ENCODE measurements at places on chromosomes 12 and 14.

- no peak for DNase-seq
Measured at GRCh38 chr12:23055004-23055403, 430.0 kb downstream of the ETNK1 start.

GRCh38 chr12:89345830-89346740 is 6.2 kb downstream of the DUSP6 start:
- no peak for DNase-seq

DNA sequence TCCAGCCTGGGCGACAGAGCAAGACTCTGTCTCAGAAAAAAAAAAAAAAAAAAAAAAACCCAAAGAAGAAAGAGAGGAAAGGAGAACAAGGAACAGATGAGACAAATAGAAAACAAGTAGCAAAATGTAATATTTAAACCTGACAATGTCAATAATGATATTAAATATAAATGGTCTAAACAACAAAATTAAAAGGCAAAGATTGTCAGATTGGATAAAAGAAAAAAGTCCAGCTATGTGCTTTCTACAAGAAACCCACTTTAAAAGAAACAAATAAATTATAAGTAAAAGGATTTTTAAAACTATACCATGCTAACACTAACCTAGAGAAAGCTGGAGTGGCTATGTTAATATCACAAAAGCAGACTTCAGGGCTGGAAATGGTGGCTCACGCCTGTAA is 29.7 kb upstream of the APOF start:
- no peak for DNase-seq

DNA sequence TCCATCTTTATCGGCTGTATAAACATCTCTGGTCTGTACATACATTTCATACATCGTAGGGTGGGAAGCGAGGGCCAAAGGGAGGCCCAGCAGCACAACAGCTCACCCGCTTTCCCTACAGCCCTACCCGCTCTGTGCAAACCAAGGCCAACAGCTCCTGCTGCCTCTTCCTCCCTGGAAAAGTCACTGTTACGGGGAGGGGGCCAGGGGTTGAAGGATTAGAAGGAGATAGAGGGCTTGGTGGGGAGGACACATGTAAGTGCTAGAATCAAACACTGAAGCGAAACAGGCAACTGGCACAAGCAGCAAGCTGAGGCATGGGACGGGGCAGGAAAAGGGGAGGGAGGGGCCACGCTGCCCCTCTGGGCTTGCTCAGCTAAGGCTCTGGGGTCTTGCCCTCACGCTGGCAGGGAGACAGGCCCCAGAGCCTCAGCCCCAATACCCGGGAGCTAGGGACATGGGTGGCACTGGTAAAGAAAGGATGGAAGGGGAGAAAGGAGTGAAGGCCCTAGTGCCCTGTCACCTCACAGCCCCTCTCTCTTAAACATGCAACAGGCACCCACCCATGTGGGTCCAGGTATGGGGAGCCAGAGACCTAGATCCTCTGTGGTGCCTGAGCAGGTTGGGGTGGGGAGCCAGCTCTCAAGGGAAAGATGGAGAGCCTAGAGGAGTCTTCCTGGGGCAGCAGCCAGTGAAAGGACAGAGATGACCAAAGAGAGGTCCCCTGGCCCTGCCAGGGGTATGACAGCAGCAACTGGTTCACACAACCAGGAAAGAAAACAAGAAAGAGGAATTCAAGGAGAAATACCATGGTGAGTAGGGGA is 14.4 kb downstream of the SPRYD3 start:
- no peak for DNase-seq

- DNase-seq, result no peak
Measured at GRCh38 chr14:63713764-63714163, 14.1 kb downstream of the SGPP1 start.

GRCh38 chr12:27178255-27178654 is 65.8 kb upstream of the STK38L start:
- no peak for DNase-seq

- DNase-seq, result no peak
Measured at GRCh38 chr14:24437736-24438067, 4.9 kb downstream of the SDR39U1 start.

DNA sequence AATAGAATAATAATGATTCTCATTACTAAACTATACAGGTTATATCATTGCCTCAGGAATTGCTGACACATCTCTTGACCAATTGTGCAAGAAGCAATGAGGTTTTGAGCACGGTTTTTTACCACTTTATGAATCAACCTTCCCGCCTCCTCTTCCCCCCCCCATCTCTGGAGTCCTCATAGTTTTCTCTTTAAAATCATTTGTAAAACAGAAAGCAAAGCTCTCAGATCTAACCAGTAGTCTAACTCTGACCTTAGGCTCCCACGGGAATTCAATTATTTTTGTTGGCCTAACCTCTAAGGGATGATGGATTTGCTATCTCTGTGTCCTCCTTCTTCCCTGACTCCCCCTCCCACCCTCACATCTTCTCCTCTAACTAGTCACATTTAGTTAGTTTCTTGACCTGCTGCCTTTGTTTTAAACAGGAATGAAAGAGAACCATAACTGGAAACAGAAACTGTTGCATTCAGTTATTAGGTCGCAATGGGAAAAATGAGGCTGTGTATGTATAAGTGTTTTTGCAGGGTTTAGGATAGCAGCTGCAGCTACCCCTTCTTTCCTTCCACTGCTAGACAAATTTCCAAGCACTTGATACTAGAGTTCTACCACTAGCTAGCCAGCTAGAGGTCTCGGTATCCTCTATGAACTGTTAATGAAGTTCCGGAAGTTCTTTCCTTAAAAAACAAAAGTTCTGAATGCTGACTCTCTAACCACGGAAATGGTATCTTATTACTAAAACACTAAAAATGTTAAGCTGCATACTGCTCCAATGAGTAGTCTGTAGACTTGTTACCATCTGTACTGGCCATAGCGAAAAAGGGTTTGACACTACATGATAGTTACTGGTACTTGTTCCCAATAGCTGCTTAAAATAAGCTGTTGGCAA is 65.4 kb downstream of the TAOK3 start:
- DNase-seq, result peak; percentile 54

DNA sequence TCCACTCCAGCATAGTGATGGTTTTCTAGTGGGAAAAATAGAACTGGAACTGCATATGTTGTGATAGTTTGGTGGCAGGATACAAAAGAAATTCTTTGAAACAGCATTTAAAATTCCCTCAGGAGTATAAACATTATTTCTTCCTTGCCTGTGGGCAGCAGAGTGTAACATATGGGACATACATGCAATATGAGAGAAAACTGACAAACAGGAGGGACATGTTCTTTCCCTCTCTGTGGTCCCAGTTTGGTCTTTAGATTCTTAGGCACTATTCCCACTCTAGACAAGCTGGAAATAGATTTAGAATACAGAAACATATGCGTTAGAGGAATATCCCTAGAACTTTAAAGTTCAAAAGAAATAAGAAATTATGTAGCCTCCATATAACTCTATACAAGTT is 68.0 kb downstream of the MGAT4C start:
- DNase-seq, result no peak

DNA sequence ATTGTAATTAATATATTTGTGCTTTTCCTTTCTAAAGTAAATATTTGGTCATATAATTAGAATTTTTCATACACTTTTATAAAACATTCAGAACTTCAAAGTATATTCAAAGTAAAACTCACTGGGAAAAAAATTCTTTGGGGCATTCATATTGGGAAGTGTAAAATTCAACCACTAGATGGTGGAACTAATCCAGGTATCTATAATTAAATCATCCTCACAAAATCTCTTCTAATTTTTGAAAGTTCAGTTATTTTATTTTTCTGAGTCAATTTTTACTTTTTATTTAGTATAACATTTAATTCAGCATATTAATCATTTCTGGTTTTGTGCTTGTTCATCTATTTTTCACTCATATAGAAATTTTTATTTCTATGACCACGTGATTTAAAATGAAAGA is 81.0 kb downstream of the NTS start:
- DNase-seq, result no peak

DNA sequence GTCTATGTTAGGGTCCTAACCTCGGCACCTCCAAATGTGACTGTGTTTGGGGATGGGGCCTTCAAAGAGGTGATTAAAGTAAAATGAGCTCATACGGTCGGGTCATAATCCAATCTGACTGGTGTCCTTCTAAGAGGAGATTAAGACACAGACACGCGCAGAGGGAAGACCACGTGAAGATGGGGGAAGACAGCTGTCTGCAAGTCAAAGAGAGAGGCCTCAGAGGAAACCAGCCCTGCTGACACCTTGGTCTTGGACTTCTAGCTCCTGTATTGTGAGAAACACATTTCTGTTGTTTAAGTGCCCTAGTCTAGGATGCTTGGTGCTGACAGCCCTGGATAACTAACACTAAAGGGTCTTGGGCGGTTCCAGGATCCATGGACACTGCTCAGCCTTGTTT is 109.6 kb downstream of the DICER1 start:
- DNase-seq, result no peak

- no peak for DNase-seq
Measured at GRCh38 chr12:46763230-46763629, 62.6 kb downstream of the SLC38A4 start.

- DNase-seq, result no peak
Measured at GRCh38 chr12:21992823-21993222, 51.6 kb upstream of the ABCC9 start.

DNA sequence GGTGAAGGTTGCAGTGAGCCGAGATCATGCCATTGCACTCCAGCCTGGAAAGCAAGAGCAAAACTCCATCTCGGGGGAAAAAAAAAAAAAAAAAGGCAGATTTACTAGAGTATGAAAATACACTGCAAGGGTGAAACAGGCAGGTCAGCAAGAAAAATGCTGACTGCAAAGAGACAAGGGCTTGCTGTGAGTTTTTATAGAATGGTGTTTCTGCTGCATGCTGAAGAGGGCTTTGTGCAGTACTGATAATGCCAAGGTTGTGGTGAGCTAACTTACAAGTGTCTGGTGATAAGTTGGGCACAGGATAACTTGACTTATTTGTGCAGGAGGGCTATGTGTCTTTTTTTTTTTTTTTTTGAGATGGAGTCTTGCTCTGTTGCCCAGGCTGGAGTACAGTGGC is 25.9 kb upstream of the SRP54 start:
- DNase-seq, result no peak

GRCh38 chr14:49691031-49691430 is 1.9 kb upstream of the KLHDC1 start:
- DNase-seq, result no peak

DNA sequence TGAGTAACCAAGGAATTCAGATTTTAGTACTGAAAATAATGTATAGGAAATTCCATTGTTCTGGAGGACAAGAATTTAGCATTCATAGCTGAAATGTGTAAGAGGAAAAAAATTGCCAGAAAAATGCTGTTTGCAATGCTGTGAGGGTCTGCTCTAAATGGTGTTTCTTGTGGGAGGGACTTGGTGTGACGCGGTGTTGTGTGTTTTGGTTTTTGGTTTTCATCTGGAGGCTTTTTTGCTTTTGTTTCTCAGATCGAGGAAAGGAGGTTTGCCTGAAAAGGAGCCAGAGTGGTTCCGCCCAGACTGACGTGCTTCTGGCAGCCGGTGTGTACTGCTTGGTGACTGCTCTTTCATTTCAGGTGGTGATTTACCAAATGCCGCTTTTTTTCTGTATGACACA is 211.8 kb upstream of the HMGA2 start:
- no peak for DNase-seq

- DNase-seq, result no peak
Measured at GRCh38 chr12:72214163-72214562, 58.0 kb upstream of the TRHDE start.

- no peak for DNase-seq
Measured at GRCh38 chr12:6912164-6912935, 2.0 kb upstream of the ENO2 start.

GRCh38 chr14:93249128-93249831 is 42.2 kb downstream of the UBR7 start:
- no peak for DNase-seq

DNA sequence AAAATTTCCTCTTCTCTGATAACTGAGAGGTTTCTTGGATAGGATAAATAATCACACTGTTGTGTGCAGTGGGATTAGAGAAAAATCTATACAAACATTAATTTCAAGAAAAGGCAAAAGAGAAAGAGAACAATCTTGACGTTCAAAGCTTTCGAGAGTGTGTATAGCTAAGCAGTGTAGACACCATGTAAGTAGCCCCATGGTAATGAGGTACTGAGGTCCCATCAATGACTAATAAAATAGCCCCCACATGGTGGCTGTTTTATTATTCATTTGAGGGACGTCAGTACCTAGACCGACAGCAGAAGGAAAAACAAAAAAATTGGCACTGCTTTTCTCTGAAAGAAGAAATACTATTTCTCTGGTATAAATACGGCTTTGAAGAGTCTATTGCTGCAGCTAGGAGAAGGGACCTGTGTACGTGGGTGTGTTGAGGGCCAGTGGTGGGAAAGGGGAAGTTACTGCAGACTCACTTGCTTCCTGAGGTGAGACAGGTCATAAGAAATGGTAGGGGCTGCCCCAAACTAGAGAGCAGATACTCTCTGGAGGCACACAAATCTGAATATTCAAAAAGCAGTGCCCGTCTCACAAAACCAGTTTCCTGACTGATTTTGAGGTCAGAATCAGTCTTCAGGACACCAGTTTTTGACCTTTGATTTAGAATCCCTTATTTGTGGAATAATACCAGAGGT is 339.8 kb downstream of the EMP1 start:
- DNase-seq, result no peak

- DNase-seq, result no peak
Measured at GRCh38 chr12:54060174-54060974, 6.7 kb downstream of the HOXC4 start.

GRCh38 chr12:69266036-69266635 is 26.8 kb downstream of the CPSF6 start:
- DNase-seq, result no peak

GRCh38 chr14:76531821-76532318 is 155.9 kb downstream of the ESRRB start:
- DNase-seq, result no peak

GRCh38 chr12:7837366-7837765 is 35.3 kb downstream of the SLC2A14 start:
- no peak for DNase-seq

GRCh38 chr12:127081058-127081457 is 1185.9 kb upstream of the TMEM132C start:
- no peak for DNase-seq

- DNase-seq, result no peak
Measured at GRCh38 chr14:31297701-31298344, 90.2 kb upstream of the HECTD1 start.

DNA sequence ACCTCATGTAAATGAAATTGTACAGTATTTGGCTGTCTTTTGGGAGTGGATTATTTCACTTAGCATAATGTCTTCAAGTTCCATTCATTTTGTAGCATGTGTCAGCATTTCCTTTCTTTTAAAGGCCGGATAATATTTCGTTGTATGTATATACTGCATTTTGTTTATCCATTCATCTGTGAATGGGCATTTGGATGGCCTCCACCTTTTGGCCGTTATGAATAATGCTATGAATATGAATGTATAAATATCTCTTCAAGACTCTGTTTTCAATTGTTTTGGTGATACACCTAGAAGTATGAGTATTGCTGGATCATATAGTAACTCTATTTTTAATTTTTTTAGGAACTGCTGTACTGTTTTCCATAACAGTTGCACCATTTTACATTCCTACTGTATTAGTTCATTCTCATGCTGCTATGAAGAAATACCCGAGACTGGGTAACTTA is 164.9 kb downstream of the DYRK2 start:
- no peak for DNase-seq

- DNase-seq, result no peak
Measured at GRCh38 chr14:104132981-104133380, 5.4 kb upstream of the KIF26A start.

- no peak for DNase-seq
Measured at GRCh38 chr12:53051058-53051880, 1.4 kb downstream of the TNS2 start.

- DNase-seq, result no peak
Measured at GRCh38 chr14:85409481-85410210, 120.3 kb upstream of the FLRT2 start.

- no peak for DNase-seq
Measured at GRCh38 chr14:103693515-103693914, 21.7 kb downstream of the XRCC3 start.
